Muscle of arm (tissue), 14 donors: ENCODE measurements at places on chromosomes 11 and 22.

DNA sequence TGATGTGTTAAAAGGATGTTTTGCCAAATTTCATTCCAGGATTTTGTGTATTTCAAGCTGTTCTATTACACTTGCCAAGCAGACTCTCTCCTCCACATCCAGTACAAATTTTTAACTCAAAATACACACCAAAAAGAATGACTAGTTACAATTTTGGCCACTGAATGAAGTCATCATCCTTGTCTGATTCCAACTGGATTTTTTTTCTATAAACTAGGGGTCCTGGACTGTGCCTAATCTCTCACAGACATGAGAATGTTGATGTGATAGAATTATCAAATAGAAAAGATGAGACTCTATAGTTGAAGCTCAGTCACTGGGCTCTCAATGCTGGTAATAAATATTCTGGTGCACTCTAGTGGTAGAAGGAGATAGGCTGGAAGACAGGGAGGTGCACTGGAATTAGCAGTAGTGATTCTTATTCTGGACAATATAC lies 85.8 kb downstream of the FANCF start:
- DNase-seq: peak; percentile 59

- no peak for DNase-seq
Observed at GRCh38 chr11:102416976-102417375, 35.6 kb downstream of the TMEM123 start.

DNA sequence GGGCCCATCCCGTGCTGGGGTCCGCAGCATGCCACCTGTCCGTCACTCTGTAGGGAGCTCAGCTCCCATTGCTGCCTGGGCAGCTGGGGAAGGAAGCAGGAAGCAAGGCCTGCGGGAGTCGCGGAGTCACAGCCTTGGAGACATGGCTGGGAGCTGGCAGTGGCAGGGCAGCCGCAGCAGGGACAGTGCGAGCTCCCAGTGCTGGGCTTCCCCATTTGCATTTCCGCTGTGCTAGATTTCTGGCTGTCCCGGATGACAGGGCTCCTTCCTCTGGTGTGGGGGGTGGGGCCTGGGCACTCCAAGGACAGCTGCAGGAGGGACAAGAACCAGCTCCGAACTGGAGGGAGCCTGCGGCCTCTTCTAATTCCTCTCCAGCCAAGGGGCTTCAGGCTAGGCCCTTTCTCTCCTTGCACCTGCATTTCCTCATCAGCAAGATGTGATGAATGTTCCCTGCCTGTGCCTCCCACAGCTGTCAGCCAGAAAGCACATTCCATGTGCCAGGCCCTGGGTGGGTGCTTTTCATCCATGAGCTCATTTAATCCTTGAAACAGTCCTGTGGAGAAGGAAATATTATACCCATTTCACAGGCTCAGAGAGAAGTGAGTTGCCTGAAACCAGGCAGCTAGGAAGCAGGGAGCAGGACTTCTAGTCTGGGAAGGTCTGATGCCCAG lies 48.0 kb downstream of the MYO7A start:
- no peak for DNase-seq

DNA sequence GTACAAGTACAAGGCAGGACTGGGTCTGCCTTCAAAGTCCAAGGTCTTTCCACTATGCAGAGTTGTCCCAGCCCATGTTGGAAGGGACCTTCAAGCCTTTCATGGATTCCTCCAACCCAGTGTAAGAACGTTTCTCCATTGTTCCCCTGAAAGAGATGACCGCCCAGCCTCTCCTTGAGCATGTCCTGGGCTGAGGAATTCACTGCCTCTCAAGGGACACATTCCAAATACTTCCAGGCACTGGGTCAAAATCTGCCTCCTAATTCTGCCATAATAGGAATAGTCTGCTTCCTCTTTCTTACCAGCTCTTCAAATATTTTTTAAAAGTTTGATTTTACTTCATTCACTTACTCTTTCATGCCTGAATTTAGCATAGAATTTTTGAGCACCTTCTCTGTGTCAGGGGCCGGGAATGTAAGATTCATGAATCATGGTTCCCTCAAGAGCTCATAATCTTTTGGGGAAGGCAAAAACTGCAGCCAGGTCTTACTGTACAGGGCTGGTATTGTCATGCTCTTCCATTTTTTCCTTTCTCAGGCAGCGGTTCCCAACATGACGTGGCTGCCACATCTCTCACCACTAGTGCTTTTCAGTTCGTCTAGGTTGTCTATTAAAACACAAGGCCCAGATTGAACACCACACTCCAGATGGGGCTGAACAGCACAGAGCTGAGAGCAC lies 143.3 kb upstream of the TBCEL start:
- no peak for DNase-seq

GRCh38 chr11:124898263-124898680 lies 607 bp upstream of the ROBO4 start:
- DNase-seq: no peak

DNA sequence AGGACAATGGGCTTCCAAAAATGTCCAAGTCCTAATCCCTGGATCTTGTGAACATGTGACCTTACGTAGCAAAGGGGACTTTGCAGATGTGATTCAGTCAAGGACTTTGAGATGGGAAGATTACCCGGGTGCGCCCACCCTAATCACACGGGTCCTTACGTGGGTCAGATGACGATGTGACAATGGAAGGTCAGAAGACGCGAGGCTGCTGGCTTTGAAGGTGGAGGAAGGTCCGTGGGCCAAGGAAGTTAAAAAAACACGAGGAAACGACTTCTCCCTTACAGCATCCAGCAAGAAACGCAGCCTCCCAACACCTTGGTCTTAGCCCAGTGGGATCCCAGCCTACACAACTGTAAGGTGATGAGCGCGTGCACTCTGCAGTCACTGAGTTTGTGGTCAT lies 860.1 kb downstream of the TBC1D22A start:
- DNase-seq: no peak

- no peak for DNase-seq
Observed at GRCh38 chr11:2996976-2997375, 4.8 kb upstream of the NAP1L4 start.

- DNase-seq: peak; percentile 52
Observed at GRCh38 chr22:32204856-32205722, at the start of gene RFPL2. RFPL2 (minus strand) TSS chr22:32205073; CDS start chr22:32202451, 2,622 bp downstream.

GRCh38 chr11:126354631-126355323 lies 709 bp upstream of the ST3GAL4 start:
- DNase-seq: no peak

DNA sequence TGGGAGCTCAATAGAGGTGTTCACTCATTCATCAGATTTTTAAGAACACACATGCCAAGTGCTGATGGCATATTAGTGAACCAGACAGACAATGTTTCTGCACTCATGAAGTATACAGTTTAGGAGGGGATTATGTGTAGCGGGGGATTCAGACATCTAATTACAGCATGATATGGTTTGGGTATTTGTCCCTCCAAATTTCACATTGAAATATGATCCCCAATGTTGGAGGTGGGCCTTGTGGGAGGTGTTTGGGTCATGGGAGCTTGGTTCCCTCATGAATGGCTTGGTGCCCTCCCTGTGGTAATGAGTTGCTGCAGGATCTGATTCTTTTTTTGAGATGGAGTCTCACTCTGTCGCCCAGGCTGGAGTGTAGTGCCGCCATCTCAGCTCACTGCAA lies 8.9 kb upstream of the RAB3IL1 start:
- no peak for DNase-seq

DNA sequence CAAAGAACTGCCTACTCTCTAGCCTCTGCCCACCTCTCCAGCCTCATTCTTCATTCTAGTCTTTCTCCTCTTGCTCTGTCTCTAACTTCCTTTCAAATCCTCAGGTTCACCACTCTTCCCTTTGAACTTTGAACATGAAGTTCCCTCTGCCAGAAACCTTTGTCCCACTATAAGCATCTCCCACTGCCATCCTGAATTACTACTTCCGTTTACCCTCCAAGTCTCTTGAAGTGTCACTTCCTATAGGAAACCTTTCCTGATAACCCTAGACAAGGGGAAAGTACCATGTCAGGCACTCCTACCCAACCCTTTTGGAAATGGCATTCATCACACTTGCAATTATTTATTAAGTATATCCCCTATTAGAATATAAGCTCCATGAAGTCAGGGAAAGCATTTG lies 3.1 kb downstream of the RAB30 start:
- no peak for DNase-seq

- no peak for DNase-seq
Observed at GRCh38 chr11:70384566-70385152, 13.7 kb upstream of the CTTN start.

- DNase-seq: no peak
Observed at GRCh38 chr11:100133114-100133513, 554.0 kb upstream of the ARHGAP42 start.

GRCh38 chr22:48147404-48147803 lies 1385.0 kb downstream of the TBC1D22A start:
- DNase-seq: no peak

GRCh38 chr11:8164746-8165145 lies 4.1 kb downstream of the RIC3 start:
- no peak for DNase-seq

GRCh38 chr11:132941024-132941646 lies 591.2 kb downstream of the OPCML start:
- DNase-seq: peak; percentile 60

- no peak for DNase-seq
Observed at GRCh38 chr11:16895306-16895705, 118.9 kb downstream of the PLEKHA7 start.

GRCh38 chr22:31210556-31211421 lies 1.3 kb upstream of the LIMK2 start:
- no peak for DNase-seq

- no peak for DNase-seq
Observed at GRCh38 chr11:60566776-60567175, 51.6 kb downstream of the MS4A13 start.

DNA sequence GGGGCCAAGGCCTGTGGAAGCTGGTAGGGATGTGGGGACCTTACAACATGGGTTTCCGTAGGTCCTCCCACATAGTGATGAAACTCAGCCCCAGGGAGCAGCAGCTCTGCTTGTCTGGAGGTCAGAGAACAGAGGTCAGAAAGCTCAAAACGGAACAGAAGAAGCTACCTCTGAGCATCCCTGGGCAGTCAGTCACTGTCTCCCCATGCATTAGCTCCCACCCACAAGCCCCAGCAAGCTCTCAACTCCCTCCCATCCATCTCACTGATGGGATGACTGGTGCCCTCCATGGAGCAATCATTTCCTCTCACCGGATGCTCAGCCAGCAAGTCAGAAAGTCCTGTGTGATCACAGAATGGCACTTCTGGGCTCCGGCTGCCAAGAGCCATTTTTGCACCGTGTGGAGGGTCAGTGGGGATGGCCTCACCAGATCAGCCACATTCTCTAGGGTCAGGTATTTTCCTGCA lies 1.9 kb downstream of the TPP1 start:
- DNase-seq: no peak

GRCh38 chr11:76159983-76160661 lies 46.2 kb downstream of the WNT11 start:
- no peak for DNase-seq

DNA sequence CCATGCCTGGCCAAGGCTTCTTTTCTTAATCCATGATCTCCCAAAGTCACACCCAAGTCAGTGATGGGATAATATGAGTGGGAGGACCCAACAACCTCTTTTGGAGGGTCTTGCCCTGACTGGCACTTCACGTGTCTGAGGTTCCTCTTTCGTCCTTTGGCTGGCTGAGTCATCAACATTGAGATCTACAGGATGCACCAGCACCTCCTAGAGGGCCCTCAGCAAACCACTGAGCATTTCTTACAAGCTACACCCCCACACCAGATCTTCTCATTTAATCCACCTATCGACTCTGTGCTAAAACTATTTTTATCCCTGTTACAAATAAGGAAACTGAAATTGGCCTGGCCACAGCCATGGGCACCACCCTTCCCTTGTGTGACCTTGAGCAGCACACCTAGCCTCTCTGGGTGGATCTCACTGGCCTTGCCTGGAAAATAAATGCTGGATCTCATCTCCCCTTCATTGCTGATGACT lies 63.4 kb downstream of the FLI1 start:
- DNase-seq: no peak

GRCh38 chr11:132357811-132358572 lies 987.6 kb downstream of the NTM start:
- DNase-seq: no peak

GRCh38 chr11:123438131-123438627 lies 8.1 kb downstream of the GRAMD1B start:
- no peak for DNase-seq

DNA sequence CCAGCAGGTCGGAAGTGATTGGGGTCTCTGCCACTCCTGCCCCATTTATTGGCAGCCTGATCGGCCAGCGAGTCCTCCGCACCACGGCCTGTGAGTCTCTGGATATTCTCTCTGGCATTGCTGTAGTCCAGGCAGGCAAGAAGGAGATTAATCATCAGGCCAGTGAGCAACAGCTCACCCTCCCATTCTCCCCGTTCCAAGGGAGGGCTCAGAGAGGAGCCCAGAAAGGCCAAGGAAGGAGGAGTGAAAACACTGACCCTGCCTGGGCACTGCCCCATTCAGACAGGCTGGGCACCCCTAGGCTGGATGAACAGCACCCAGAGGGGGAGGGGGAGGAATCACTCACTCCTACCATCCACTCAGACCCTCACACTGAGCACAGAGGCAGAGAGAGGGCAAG lies 3.1 kb downstream of the SAA2 start:
- DNase-seq: no peak

DNA sequence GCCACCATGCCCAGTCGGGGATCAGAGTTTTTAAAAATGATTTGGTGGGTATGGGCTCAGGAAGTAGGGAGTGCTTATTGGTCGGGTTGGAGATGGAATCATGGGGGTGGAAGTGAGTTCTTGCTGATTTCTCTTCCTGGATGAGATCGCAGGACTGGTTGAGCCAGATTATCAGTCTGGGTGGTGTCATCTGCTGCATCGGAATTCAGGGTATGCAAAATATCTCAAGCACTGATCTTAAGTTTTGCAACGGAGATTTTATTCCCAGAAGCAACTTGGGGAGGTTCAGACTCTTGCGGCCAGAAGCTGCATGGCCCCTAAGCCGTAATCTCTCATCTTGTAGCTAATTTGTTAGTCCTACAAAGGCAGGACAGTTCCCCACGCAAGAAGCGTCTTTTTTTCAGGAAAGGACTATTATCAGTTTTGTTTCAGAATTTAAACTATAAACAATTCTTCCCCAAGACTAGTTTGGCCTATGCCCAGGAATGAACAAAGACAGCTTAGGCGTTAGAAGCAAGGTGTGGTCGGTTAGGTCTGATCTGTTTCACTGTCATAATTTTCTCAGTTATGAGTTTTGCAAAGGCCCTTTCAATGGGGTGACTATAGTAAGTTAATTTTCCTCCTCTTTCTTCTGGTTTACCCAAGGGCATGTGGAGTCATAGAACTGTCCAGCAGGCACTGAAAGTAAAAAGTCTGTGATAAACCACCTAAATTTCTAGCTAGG lies 1.4 kb upstream of the PIWIL3 start:
- DNase-seq: no peak

- no peak for DNase-seq
Observed at GRCh38 chr22:39994566-39995392, at the start of gene FAM83F. FAM83F (plus strand) TSS chr22:39994954; CDS start chr22:39995043, 89 bp downstream.
